ENCODE measurements at places on chromosomes 4 and X.

DNA sequence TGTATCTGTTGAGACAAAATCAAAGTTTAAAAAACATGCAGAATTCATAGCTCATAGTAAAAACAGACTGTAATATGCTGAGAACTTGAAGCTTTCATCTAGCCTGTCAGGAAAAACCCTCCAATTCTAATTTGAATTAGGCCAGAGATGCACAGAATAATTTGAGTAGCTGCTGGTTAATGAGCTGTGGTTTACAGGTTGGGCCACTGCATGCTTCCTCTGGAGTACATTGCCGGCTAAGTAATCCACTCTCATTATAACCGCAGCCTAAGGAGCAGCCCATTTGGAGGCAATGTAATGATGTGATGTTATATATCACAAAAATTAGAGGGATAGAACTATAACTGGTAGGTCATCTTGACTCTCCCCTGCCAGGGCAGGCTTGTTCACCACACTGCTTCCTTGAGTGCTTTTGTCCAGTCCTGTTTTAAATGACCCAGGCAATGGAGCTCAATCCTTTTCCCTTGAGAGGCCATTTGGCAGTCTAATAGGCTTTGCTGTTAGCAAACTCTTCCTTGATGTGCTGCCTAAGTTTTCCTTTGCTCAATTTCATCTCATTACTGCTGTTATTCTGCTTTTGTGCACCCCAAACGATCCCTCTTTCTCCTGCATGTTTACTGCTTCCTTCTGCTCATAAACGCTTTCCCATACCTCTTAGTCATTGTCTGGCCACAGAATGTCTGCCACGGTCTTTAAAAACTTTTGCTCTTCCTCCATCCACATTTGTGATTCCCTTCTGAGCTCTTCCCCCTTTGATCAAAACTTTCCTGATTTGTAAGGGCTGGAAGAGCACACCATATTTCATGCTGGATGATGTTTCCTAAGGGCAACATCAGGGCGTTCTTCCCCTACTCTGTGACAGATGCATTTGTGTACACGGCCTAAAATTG, 230.9 kb downstream of the C4orf33 start:
- no peak for DNase-seq

DNA sequence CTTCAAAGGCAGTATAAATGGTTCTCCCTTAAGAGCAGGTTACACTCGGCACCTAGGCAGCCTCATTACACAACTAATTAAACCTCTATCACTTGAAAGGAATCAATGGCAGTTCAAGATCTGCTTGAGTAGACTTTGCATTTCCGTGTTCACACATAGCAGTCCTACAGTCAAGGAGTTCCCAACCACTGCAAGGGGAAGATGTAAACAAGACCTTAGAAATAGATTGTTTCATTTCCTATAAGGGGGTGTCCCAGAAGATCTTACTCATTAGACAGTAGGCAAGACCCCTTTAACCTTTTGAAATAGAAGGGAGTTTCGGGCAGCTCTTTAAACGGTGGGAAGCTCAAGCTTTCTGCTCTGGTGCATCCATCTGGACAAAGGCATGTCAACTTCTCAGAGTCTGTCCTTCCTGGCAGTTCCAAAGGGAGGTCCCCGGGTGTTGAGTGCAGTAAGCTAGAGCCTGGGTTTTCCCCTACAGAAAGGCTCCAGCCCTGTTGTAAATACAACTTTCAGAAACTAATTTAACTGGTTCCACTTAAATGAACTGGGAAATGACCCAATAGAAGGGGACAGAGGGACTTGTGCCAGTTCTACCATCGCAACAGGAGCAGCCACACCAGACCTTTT, 150.8 kb downstream of the RBMX2 start:
- no peak for DNase-seq

DNA sequence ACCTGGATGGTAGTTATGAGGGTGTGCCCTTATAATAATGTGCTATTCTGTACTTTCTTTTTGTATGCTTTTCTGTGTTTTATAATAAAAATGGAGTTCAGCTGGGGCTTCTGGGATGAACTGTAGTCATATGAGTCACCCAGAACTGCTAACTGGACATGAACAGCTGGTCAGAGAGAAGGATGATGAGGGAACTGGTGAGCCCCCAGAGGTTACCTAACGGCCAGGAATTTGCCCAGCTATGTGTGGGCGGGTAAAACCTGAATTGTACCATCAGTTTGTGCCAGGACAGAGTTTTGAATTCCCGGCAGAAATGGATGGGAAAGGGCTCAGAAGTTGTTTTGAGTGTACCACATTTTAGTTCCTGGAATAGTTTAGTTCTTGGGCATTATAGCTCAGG, 138.0 kb upstream of the USP9X start:
- DNase-seq: no peak

GRCh38 chrX:114583646-114584374, at the start of gene HTR2C:
TSS of gene HTR2C (plus strand) at chrX:114584086. CDS start at chrX:114726937, 142,851 bp downstream.
- DNase-seq: no peak

DNA sequence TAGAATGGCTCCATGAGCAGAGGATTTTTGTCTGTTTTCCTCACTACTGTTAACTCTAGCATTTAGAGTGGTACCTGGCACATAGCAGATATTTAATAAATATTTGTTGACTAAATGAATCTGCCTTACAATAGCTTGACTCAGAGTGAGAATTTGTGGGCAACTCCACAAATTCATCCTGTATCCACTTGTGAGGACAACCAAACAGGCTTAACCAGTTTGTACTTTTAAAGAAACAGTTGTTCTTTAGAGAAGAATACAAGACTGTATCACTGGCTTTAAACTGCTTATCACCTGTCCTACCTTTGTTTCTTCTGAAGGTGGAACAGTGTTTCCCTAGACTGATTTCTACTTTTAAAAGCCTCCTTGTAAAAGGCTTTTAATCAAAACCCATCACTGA, 141.3 kb upstream of the SH3RF1 start:
- DNase-seq: no peak

GRCh38 chr4:186798951-186799659, 75.4 kb upstream of the FAT1 start:
- DNase-seq: no peak

GRCh38 chr4:41624765-41625164, 86.8 kb downstream of the LIMCH1 start:
- no peak for DNase-seq

DNA sequence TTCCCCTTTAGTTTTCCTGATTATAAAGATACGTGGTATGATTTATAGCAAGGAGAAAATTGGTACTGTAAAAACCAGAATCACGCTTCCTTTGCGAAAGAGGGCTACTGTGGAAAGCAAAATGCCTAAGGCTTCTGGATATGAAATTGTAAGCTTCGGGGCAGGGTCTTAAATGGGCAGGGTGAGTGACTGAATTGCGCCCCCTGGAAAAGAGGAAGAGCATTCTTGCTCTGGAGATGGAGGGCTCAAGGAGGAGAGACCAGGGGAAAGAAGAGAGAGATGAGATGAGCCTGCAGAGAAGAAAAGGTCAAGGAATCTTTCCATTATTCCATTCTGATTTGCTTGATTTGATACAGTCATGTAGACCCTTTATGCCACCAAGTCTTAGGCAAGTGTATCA, 13.1 kb upstream of the ETNPPL start:
- DNase-seq: no peak

GRCh38 chrX:65667503-65668376, at the start of gene MSN:
TSS of gene MSN (plus strand) at chrX:65667654. CDS start at chrX:65667842, 188 bp downstream.
- peak; percentile 80 for DNase-seq

- no peak for DNase-seq
Observed at GRCh38 chr4:111994392-111994791, 150.9 kb upstream of the FAM241A start.

- no peak for DNase-seq
Observed at GRCh38 chr4:185950891-185951290, 118.1 kb upstream of the TLR3 start.

DNA sequence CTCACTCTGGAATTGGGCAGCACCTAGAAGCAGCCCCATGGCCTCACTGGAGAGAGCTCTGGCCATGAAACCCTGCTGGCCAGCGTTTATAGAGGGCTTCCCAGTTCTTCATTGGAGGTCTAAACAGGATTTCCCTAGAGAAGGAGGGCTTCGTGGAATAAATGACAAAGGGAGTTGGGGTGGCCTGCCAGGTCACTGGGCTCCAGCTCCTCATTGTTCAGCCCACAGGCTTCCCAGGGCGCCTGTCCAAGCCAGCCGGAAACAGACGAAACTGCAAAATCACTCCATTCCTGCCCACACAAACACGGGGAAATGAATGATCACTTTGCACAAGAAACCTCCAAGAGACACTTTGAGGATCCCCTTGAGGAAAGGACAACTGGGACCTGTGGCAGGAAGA, 189.7 kb downstream of the TSPAN5 start:
- DNase-seq: no peak

- no peak for DNase-seq
Observed at GRCh38 chrX:23900220-23900797, 7.4 kb downstream of the APOO start.

DNA sequence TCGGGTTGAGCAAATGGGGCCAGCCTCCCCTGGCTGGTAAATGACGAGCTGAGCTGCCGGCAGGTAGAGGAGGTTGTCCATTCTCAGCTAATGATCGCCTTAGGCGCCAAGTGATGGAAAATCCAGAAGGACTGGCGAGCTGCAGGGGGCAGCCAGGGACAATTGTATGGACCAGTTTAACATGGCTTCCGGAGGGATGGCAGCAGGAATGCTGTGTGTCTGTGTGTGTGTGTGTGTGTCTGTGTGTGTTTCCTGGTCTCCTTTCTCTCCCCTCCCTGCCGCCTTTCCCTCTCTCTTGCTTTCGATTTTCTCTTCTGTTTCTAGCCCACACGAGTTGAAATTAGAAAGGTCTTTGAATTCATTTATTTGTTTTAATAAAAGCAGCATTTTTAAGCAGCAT, 45.2 kb upstream of the BCOR start:
- no peak for DNase-seq

- DNase-seq: no peak
Observed at GRCh38 chr4:74608151-74608949, 163.4 kb downstream of the AREG start.

GRCh38 chr4:170083541-170083940, 6.2 kb downstream of the AADAT start:
- DNase-seq: no peak

GRCh38 chr4:182547435-182547834, 304.2 kb downstream of the TENM3 start:
- DNase-seq: no peak

- no peak for DNase-seq
Observed at GRCh38 chrX:108323751-108324150, 114.5 kb downstream of the COL4A6 start.

DNA sequence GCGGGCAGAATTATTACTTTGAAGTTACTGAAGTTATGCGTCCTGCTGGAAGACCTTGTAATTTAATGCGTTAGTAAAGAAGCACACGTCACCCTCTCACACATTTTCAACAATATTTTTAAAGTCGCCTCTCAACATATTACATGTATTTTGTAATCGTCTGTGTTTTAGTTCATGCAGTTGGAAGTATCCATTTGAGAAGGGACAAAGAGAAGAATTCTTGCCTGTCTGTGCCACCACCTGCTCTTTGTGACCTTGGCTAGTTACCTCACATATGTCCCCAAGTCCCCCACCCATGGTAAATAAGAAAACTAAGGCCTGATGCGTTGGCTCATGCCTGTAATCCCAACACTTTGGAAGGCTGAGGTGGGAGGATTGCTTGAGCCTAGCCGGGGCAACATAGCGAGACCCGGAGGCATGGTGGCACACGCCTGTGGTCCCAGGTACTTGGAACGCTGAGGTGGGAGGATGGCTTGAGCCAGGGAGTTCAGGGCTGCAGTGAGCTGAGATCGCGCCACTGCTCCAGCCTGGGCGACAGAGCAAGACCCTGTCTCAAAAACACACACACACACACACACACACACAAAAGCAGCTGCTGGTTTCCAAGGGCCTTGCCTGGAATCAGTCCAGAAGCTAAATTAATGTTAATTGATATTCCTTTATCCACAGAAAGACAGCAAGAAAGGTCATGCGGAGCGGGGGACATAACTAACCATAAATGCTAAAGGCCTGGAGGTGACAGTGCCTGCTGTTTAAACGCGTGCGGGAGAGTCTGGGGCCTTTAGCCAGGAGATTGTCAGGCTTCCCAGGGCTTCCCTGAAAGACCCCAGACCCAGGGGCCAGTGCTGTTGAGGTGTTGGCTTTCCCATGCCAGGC, 811 bp downstream of the TMEM187 start:
- DNase-seq: no peak

DNA sequence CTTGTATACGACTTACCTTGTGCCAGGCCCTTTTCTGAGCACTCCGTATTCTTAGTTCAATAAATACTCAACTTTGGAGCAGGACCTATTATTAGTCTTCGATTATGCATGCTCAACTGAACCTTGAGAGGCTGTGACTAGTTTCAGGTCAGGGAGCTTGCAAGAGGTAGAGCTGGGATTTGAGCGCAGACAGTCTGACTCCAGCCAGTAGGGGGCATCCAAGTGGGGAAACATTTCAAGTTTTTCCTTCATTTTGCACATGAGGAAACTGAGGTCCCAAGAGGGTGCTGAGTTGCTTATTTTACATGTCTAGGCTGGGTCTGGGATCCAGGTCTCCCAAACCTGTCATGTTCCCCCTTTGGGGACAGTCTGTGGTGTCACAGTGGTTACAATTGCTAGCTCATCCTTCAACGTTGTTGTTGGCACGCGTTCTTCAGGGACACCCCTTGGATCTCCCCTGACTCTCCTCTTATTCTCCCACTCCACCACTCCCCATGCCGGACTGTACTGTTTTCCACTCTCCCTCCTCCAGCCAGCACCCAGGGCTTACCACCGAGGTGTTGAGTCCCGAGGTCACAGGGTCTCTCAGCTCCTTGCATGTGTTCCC, 6.7 kb upstream of the PRICKLE3 start:
- DNase-seq: peak; percentile 44

DNA sequence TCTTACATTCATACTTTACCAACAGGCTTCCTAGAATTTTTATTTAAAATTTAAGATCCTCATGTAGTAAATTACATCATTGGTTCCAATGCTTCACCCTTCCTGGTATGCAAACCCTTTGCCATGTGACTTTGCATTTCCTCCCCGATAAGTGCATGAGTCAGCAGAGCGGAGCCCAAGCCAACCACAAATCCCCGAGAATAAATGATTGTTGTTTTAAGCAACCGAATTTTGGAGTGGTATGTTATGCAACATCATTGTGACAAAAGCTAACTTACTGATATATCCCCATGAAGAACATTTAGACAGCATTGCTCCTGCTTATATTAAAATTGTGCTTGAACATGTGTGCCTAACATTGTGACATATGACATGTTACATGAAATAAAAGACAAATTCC, 199.4 kb upstream of the DDX53 start:
- DNase-seq: no peak

- DNase-seq: no peak
Observed at GRCh38 chr4:8451440-8452182, 11.0 kb downstream of the TRMT44 start.

GRCh38 chrX:38494239-38494823, 67.0 kb upstream of the TSPAN7 start:
- DNase-seq: no peak

DNA sequence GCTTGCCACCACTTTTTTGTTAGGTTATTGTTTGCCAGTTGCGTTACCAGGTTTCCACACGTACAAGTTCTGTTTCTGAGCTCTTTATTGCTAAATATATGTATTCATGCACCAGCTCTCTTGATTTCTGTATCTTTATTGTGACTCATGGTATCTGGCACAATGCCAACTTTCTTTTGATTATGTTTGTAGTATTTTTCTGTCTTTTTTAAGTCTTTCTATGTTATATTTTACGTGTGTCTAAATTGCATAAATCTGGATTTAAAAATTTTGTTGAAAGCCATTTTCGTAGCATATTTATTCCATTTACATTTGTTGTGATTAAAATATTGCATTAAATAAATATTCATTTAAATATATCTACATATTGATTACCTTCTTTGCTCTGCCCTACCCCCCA, 73.8 kb downstream of the KDM6A start:
- DNase-seq: no peak
